ENCODE measurements at places on chromosomes 6 and 20.

DNA sequence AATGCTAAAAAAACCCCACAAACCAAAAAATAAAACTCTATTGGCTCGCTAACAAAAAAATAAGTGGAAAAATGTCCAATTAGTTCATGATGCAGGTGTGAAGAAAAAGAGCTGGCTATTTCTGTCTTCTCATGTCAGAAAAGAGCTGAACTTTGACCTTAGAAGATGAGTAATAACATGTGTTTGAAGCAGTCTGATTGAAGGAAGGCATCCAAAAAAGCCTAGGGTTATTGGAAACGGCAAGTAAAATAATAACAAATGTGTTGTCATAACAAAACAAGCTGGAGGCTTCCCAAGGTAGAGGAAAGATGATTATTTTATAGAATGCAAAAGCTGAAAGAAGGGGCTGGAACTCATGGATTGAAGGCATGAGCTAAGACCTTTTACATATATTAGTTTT lies 94.4 kb upstream of the FAM184A start:
- DNase-seq = no peak

GRCh38 chr6:131937703-131938631 lies 13.2 kb downstream of the CCN2 start:
- DNase-seq = no peak

- no peak for DNase-seq
Measured at GRCh38 chr6:5518936-5519491, 257.7 kb downstream of the FARS2 start.

- no peak for DNase-seq
Measured at GRCh38 chr20:43542674-43543073, 16.2 kb upstream of the SGK2 start.

DNA sequence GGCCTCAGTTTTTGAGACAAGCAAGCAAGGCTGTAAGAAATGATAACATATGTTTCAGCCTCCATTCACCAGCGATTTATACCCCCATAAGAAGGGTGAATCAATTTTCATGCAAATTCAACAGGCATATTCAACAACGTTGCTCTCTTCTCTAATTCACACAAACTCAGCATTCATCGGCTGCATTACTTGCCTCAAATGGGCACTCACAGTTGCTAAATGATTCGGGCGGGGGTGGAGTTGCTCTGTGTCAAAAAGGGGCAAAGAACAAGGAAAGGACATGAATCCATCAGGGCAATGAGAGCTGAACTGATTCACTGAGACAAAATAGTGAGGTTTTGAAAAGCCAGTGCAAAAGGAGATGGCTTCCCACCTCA lies 9.0 kb downstream of the MOXD1 start:
- DNase-seq = no peak

DNA sequence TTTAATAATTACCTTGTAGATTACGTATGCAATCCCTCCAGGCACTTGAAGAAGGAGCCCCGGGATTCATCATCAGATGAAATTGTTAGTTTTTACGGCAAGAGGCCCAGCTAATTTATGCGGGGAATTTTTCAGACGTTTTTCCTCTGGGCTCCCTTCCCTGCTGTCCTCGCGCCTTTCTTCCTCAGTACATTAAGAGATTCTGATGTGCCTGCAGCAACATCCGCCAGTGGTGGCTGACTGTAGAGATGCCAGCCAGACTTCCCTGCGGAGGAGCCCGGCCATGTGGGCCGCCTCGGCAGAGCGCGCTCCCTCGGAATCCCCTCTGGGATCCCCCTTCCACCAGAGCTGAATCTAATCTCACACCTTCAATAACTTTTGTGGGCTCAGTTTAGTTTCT lies 46.4 kb upstream of the POU3F2 start:
- DNase-seq = no peak

- DNase-seq = no peak
Measured at GRCh38 chr6:85419046-85419759, 30.7 kb upstream of the NT5E start.

- DNase-seq = no peak
Measured at GRCh38 chr6:118207947-118208346, 300.9 kb downstream of the SLC35F1 start.

DNA sequence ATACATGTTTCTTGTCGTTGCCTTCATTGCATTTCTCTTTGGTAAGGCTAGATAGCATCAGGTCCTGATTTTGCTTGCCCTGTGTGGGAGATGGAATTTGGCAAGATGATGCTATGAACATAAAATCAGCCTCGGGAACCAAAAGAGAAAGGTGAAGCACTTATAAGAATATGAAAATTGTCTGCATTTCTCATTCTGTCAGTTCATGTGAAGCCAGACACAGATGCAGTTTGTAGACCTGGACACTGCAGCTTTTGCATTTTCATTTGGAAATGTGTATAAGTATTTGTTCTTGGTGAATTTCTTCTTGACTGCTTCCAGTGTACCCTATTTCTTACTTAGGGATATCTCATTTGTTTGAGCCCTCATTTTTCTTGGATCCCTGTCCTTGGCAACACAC lies 1.3 kb downstream of the YWHAB start:
- no peak for DNase-seq

- no peak for DNase-seq
Measured at GRCh38 chr20:21228511-21228910, 74.6 kb upstream of the XRN2 start.
